ENCODE measurements at places on chromosomes 7 and 10. TPM values are rescaled to one million over a fixed set of nuclear protein-coding genes. Genes with fewer than 3 reads are reported as not detected.

Gene HMX2
- total RNA-seq, result not detected

Gene EBLN1
- total RNA-seq, result not detected

Gene SYT15
- 5.0 TPM for total RNA-seq

Gene MAT1A
- total RNA-seq, result not detected

Gene HDAC9
- total RNA-seq, result 28.2 TPM

All from thyroid gland (tissue), 4 donors.